Inflammatory macrophage treated with lipopolysaccharide for 4 hours (primary cell): ENCODE measurements at places on chromosomes 1 and 21.

DNA sequence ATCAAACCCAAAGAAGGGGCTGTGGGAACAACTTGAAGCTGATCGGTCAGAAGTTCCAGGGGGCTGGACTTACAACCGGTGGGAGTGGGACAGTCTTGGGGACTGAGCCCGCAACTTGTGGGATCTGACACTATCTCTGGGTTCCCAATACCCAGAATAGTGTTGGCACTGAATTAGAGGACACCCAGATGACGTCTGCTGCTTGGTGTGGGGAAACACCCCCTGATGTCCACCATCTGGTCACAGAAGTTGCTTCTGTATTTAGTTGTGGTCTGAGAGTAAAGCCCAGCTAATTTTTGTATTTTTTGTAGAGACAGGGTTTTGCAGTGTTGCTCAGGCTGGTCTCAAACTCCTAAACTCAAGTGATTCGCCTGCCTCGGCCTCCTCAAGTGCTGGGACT is 28.8 kb downstream of the SERBP1 start:
- DNase-seq: no peak

DNA sequence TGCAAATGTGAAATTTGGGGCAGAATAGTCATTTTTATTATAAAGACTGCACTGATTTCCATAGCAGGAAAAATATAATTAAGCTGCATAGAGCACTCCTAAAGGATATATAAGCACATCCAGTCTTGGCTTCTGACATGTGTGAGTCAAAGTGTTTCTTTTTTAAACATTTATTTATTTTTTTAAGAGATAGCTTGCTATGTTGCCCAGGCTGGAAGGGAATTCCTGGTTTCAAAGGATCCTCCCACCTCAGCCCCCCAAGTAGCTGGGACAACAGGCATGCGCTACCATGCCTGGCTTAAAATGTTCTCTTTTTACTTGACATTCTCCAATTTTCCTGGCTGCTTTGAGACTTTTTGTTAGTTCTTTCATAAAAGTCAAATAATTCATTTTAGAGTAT is 126.1 kb downstream of the HMCN1 start:
- DNase-seq: no peak

DNA sequence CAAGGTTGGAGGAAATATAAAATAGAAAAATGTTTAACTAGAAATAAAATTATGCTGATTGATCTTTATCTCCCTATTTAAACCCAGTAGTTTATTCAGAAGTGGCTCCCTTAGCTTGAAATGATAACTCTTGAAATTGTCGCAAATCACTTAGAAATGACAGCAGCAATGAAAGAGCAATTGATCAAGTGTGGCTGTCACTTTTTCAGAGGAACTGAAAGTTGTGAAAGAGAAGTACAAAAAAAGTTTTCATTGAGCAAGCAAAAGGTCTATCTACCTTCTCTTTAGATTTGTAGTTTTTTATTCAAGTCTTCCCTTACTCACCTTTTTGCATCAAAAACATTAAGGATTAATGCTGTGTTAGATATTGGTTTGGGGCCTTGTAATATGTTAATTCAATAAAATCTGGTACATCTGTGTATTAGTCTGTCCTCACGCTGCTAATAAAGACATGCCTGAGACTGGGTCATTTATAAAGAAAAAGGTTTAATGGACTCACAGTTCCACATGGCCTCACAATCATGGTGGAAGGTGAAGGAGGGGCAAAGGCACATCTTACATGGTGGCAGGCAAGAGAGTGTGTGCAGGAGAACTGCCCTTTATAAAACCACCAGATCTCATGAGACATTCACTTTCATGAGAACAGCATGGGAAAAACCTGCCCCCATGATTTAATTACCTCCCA is 48.3 kb downstream of the LRRC8C start:
- DNase-seq: peak; percentile 62

- no peak for DNase-seq
Observed at GRCh38 chr1:117216718-117217117, 6.0 kb upstream of the VTCN1 start.

GRCh38 chr1:35559317-35559944 is 1.8 kb downstream of the NCDN start:
- DNase-seq: no peak

DNA sequence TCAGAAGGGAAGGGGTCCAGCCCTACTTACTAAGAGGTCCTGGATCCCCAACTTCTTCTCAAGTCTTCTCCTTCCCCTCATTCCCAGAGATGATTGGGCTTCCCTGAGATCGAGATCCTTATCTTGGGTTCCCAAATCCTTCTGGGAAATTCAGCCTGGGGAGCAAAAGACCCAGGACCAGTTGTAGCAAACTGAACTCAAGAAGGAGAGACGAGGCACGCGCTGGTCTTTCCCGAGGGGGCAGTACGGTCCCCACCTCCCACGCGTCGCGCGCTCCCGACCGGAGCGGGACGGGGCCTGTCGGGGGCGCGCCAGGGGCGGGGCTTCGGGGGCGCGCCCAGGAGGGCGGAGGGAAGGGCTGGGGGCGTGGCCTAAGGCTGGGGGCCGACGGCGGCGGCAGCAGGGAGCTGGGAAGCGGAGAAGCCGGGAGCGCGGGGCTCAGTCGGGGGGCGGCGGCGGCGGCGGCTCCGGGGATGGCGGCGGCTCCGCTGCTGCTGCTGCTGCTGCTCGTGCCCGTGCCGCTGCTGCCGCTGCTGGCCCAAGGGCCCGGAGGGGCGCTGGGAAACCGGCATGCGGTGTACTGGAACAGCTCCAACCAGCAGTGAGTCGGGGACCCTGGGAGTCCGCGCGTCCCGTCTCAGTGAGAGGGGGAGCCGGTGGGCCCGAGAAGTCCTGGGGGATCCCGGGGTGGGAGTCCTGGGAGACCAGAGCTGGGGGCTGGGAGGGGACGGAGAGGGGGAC is at the start of gene EFNA3:
TSS of gene EFNA3 (plus strand) at position 369 of the 741 bp plus-strand sequence. CDS start at position 474, 105 bp downstream.
- DNase-seq: peak; percentile 58

DNA sequence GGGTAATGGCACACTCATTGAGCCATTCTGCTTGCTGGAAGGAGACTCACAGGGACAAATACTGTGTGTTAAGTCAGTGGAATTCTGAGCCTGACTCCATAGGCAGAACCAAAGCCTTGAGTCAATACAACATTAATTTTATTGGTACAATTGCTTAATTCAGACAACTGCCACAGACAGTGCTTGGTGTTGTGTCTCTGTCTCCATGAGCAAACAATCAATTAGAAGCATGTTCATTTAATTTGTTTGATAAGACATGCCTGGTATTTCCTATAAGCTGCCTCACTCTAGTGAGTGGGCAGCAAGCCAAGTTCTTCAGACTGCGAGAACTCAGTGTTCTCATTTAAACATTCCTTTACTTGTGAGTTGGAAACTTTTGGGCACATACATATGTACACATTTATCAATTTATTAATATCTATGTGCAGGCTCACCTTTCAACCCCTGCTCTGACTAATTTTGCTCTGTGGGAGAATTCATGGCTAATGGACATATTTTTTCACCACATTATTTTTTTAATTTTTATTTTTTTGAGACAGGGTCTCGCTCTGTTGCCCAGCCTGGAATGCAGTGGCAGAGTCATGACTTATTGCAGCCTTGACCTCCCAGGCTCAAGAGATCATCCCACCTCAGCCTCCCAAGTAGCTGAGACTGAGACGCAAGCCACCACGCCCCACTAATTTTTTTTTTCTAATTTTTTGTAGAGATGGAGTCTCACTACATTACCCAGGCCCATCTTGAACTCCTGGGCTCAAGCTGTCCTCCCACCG is 4.5 kb upstream of the SRSF10 start:
- DNase-seq: no peak

- DNase-seq: no peak
Observed at GRCh38 chr1:197980457-197980856, 63.3 kb downstream of the LHX9 start.

DNA sequence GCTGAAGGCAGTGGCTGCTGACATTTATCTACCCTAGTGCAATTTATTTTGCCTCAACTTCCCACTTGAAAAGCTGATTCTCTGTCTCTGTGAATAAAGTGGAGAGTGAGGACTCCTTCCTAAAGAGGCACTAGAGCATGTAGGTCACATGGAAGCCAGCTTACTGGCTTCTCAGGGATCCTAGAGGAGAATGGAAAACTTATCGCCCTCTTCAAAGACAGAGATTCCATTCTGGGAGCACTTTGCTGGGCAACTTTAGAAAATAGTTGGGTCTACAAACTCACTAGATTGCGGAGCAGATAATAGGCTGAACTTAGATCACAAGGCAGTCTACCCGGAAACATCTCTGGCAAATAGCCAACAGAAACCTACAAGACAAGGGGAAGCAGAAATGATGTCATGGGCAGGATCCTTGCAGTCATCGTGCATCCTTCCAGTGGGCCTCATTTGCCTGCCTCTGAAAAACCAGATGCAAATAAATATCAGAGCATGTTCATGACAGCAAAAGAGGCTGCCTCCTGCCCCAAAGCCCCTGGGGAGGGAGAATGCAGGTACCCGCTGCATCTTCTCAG is 104.8 kb upstream of the BARHL2 start:
- DNase-seq: no peak

DNA sequence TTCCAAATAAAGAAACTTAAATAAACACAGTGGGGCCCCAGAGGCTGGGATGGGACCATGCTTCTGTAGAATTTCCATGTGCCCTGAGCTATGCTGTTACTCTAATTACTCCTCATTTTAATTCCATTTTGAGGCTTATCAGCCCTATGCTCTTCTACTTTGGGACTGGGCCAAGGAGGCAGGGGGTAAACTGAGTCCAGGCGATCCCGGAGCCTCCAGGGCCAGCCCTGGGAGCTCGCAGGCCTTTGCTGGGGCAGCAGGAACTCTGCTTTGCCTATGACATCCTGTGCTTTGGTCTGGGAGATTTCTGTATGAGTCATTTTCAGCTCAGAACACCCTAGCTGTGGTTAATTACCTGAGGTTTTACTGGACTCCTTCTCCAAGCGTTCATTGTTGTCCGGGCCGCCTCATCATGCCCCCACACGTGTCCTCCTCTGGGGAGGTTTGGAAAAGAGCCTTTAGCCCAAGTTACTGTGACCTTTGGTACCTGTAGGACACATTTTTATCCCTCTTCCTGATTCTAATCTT is 95.7 kb downstream of the RHOU start:
- DNase-seq: no peak

- no peak for DNase-seq
Observed at GRCh38 chr1:25790472-25790871, 9.5 kb upstream of the SELENON start.

DNA sequence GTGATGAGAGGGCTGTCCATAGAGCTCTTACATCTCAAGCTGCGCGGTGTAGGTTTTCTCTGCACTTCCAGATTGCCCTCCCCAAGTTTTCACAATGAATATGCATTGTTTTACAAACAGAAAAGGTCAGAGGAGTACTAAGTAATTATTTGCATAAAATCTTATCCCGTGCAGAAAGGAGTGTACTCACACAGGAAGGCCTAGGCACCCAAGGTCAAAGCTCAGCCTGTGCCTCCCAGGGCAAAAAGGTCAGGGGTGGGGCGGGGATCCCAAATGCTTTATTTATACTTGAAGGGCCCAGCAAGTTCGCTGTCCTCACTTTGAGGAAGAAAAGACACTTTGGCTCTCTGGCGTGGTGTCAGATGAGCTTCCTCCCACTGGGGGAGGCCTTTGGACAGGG is 10.3 kb upstream of the KCNE1 start:
- DNase-seq: peak; percentile 64

DNA sequence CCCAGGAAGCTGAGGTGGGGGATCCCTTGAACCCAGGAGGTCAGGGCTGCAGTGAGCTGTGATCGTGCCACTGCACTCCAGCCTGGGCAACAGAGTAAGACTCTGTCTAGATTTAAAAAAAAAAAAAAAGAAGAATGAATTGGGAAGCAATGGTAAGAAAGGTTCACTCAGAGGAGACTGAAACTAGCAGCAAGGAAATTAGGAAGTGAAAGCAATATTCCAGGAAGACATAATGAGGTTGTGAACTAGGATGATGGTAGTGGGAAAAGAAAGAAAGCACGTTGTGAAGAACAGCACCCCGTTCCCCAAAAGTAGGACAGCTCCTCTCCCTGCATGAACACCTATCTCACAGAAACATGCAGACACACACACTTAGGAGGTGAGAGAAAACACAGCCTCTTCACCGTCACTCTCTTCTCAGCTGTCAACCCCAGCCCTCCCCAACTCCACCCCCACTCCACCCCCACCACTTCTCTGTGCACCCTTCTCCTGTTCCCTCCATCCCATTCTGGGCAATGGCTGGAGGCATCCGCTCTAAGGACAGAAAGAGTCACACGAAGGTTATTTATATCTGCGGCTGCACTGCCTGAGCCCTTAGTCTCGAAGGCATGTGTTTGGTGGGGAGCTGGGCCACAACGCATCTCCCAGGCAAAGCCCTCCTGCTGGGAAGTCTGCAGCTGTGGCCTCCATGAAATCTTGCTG is 101.8 kb upstream of the LPGAT1 start:
- DNase-seq: peak; percentile 76

GRCh38 chr1:173448945-173449344 is 28.2 kb upstream of the PRDX6 start:
- DNase-seq: no peak

DNA sequence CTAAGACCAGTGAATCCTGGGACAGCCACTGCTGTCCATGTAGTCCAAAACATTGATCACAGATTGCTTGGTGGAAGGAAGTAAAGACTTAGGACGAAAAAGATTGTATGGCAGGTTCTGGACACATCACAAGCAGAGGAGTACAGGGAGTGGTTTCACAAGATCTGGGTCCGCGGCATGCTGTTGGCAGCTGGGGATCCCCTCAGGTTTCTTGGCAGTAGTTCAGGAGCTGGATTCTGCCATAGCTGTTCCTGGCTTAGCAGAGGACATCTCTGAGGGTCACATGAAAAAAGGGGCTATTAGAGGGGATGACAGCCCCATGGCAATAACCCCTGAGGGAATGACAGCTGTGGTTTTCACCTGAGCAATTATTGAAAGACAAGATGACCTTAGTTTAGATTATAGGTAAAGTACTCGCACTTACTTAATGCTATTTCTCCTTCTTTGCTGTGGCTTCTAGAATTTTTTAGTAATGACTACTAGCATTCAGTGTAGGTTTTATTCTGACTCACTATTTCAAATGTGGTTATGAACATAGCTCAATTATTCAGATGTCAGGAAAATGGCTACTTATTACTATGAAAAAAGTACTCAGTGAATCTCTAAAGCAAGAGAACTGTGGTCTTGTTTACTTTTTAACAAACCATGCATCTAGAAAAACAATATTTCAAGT is 8.2 kb downstream of the KRTAP27-1 start:
- no peak for DNase-seq

- DNase-seq: no peak
Observed at GRCh38 chr1:78586572-78586971, 33.7 kb upstream of the IFI44L start.

GRCh38 chr1:39657923-39658485 is 13.9 kb downstream of the NT5C1A start:
- peak; percentile 74 for DNase-seq

DNA sequence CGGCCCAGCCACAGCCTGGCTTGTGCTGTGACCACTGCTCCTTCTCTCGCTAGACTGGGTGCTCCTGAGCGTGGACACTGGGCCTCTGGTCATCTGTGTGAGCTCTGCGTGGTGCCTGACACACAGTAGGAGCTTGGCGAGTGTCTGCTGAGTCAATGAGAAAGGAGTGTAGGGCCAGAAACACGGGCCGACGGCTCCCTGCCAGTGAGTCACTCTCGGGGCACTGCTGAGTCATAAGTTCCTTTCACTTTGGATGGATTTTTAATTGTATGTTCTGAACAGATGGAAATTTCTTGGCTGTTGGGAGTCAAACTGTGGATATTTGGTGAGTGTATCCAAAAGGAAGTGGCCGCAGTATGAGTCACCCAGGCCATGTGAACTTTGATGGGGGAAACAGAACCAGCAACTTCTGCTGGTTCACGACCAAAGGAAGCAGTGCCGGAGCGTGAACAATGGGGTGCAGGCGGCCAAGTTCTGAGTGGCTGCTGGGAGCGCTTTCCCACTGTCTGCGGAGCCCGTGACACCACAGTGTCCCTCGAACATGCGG is 41.0 kb upstream of the COL18A1 start:
- peak; percentile 80 for DNase-seq
